ENCODE measurements at places on chromosomes 12 and 14. TPM values are rescaled to one million over a fixed set of nuclear protein-coding genes. Genes with fewer than 3 reads are reported as not detected.
A peak's percentile ranks its signal among the peaks of the same experiment; 100 is the strongest.

METAP2 gene
- 72.5 TPM for total RNA-seq

DAAM1 gene
- total RNA-seq = 20.0 TPM

SERPINA4 gene
- not detected for total RNA-seq

DNA sequence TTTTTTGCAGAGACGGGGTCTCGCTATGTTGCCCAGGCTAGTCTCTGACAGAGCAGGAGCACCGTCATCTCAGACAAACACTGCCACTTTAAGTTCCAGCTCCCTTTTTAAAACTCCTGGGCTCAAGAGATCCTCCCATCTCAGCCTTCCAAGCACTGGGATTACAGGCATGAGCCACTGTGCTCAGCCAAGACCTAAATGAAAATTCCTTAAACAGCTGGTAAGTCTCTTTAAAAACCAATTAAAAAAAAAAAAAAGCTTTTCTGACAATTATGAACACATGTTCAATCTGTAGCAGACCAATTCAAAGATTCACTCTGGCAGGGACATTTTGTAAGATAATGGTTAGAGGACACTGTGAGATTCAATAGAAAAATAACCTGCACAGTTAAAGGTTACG, 77.8 kb downstream of the HECTD4 start:
- no peak for DNase-seq
- no peaks in the 10 kb centered on the region for H3K27me3 ChIP-seq
- H3K4me3 ChIP-seq = no peak overlapping the region
- H3K27ac ChIP-seq = no peak overlapping the region

- no peak overlapping the region for H3K27ac ChIP-seq
- no peaks in the 10 kb centered on the region for H3K4me1 ChIP-seq
- no peak overlapping the region for H3K4me3 ChIP-seq
- peaks cover 9% of the 10 kb centered on the region for H3K27me3 ChIP-seq
- no peaks in the 10 kb centered on the region for H3K36me3 ChIP-seq
Observed at GRCh38 chr14:54579621-54580020, 12.7 kb downstream of the SAMD4A start.

- no peak within 1 kb of the TSS for H3K4me3 ChIP-seq
- no peaks in the 10 kb centered on the region for H3K4me1 ChIP-seq
- DNase-seq = no peak
- H3K36me3 ChIP-seq = no peaks in the 10 kb centered on the region
- H3K27me3 ChIP-seq = peaks cover 45% of the 10 kb centered on the region
Observed at GRCh38 chr12:5043589-5044419, at the start of gene KCNA5. TSS of gene KCNA5 (plus strand) at chr12:5043879. CDS start at chr12:5044148, 269 bp downstream.

GRCh38 chr14:32375663-32376062, 46.6 kb downstream of the AKAP6 start:
- H3K4me1 ChIP-seq = peaks cover 6% of the 10 kb centered on the region
- no peaks in the 10 kb centered on the region for H3K36me3 ChIP-seq
- no peak overlapping the region for H3K4me3 ChIP-seq
- H3K27ac ChIP-seq = no peak overlapping the region
- no peak for DNase-seq

DNA sequence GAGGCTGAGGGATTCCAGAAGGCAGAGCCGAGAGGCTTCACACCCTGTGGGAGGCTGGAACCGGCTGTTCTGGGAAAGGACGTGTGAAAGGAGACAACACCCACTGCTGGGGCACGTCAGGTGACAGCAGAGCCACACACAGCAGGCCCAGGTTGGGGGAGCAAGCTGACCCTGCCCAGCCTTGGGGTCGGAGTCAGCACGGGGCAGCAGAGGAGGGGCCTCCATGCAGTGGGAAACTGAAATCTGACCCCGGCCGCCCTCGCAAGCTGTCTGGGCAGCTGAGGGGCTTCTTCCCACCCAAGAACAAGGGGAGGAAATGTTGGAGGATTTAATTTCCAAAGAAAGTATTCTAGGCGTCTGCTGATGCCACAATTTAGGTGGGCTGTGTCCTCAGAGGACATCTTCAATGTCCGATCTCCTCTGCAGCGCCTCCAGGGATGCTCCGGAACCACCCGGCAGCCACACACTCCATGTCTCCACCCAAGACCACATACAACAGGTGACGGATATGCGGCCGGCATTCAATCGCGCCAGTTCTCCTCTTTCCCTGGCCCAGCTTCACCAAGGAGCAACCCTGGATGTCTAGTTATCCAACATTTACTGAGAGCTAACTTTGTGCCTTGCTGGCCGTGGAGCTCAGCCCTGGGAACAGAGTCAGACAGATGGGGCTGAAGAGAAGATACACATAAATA, 30.7 kb downstream of the SNRNP35 start:
- H3K4me3 ChIP-seq = no peak overlapping the region
- H3K27me3 ChIP-seq = no peaks in the 10 kb centered on the region
- DNase-seq = no peak
- no peak overlapping the region for H3K27ac ChIP-seq

- peaks cover 18% of the 10 kb centered on the region for H3K36me3 ChIP-seq
- DNase-seq = no peak
- no peak overlapping the region for H3K27ac ChIP-seq
- H3K4me3 ChIP-seq = no peak overlapping the region
Observed at GRCh38 chr12:104628831-104629135, 172.0 kb downstream of the CHST11 start.

DNA sequence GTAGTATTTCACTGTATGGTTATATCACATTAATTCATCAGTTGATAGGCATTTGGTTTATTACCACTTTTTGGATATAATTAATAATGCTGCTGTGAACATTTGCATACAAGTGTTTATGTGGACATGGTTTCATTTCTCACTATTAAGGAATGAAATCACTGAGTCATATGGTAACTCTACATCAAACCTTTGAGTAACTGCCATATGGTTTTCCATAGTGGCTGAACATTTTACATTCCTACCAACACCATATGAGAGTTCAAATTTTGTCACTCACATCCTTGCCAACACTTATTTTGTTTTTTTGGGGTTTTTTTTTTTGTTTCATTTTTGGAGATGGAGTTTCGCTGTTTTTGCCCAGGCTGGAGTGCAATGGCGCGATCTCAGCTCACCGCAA, 30.2 kb upstream of the EAPP start:
- H3K4me1 ChIP-seq = no peaks in the 10 kb centered on the region
- no peak overlapping the region for H3K4me3 ChIP-seq
- no peak for DNase-seq
- H3K27ac ChIP-seq = no peak overlapping the region

DNA sequence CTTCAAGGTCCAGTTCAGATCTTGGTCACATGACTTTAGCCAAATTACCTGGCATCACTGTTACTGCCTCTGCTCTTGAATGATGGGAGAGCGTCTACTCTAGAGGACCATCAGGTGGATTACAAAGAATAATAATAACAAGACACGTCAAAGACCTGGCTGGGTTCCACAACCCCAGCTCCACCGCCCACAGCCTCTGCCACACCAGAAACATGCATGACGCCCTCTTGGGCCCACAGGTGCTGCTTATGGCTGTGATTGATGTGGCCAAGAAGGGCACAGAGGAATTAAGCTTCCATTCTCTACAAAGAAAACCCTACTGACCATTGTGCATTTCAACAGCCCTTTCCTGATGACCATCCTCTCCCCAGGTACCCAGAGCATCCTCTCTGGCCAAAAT, 18.2 kb downstream of the SERPINA3 start:
- H3K27ac ChIP-seq = no peak overlapping the region
- H3K4me3 ChIP-seq = no peak overlapping the region
- H3K4me1 ChIP-seq = no peaks in the 10 kb centered on the region
- no peaks in the 10 kb centered on the region for H3K36me3 ChIP-seq
- no peak for DNase-seq

DNA sequence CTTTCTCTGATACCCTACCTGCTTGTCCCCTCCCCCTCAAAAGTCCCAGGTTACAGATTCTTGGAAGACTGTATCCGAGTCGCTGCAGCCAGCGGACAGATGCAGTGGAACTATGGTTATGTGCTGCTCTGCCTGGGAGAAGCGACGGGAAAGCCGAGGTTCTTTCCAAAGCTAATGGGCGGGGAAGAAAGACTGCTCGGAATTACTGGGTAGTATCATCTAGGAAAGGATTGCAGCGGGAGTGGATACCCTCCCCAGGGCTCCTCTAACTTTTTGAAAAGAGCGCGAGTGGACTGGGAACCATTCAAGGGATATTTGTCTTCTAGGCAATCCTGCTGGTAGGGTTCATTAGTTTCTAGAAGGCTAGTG, 1.4 kb downstream of the PTHLH start:
- peak overlapping the region; percentile 27 for H3K4me3 ChIP-seq
- H3K27ac ChIP-seq = no peak overlapping the region
- peaks cover 26% of the 10 kb centered on the region for H3K4me1 ChIP-seq
- no peaks in the 10 kb centered on the region for H3K36me3 ChIP-seq
- H3K27me3 ChIP-seq = peaks cover 88% of the 10 kb centered on the region
